ENCODE measurements at places on chromosomes 7 and 10. TPM values are rescaled to one million over a fixed set of nuclear protein-coding genes. Genes with fewer than 3 reads are reported as not detected.

Gene GBX1
- polyA plus RNA-seq = not detected

- H3K36me3 ChIP-seq = no peaks in the 10 kb centered on the region
- H3K4me3 ChIP-seq = no peak overlapping the region
- H3K27me3 ChIP-seq = no peaks in the 10 kb centered on the region
- no peak for DNase-seq
- H3K27ac ChIP-seq = no peak overlapping the region
- H3K4me1 ChIP-seq = peaks cover 2% of the 10 kb centered on the region
Observed at GRCh38 chr7:39539816-39540215, 26.4 kb upstream of the YAE1 start.

DNA sequence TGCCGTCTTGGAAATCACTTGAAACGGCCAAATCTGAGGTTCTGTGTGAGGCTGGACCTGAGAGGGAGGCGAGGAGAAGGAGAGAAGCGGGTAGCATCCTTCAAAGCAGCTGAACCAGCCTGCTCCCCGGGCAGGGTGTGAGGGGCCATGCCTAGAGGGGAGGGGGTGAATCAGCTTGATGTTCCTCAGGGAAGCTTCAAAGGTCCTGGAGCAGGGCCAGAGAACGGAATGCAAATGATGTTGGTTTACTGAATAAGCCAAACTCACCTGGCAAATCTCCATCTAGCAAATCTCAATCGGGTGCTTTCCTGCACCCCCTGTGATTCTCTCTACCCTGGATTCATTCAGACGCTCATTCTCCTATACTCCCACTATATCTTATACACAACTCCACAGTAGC, 226.9 kb downstream of the WDR11 start:
- H3K36me3 ChIP-seq = no peaks in the 10 kb centered on the region
- H3K4me1 ChIP-seq = no peaks in the 10 kb centered on the region
- no peak for DNase-seq
- no peaks in the 10 kb centered on the region for H3K27me3 ChIP-seq
- no peak overlapping the region for H3K27ac ChIP-seq

- H3K36me3 ChIP-seq = no peaks in the 10 kb centered on the region
- H3K27me3 ChIP-seq = no peaks in the 10 kb centered on the region
- no peak overlapping the region for H3K27ac ChIP-seq
- H3K4me3 ChIP-seq = no peak overlapping the region
- peaks cover 13% of the 10 kb centered on the region for H3K4me1 ChIP-seq
Observed at GRCh38 chr10:13820119-13820963, 233.6 kb downstream of the PRPF18 start.

GRCh38 chr7:144438759-144439158, 35.3 kb upstream of the NOBOX start:
- H3K4me3 ChIP-seq = no peak overlapping the region
- H3K4me1 ChIP-seq = no peaks in the 10 kb centered on the region
- no peak overlapping the region for H3K27ac ChIP-seq
- H3K36me3 ChIP-seq = no peaks in the 10 kb centered on the region
- DNase-seq = no peak

GRCh38 chr10:132804785-132805426, 19.0 kb upstream of the NKX6-2 start:
- no peak overlapping the region for H3K27ac ChIP-seq
- no peaks in the 10 kb centered on the region for H3K27me3 ChIP-seq
- no peak for DNase-seq
- peaks cover 3% of the 10 kb centered on the region for H3K4me1 ChIP-seq
- no peaks in the 10 kb centered on the region for H3K36me3 ChIP-seq

DNA sequence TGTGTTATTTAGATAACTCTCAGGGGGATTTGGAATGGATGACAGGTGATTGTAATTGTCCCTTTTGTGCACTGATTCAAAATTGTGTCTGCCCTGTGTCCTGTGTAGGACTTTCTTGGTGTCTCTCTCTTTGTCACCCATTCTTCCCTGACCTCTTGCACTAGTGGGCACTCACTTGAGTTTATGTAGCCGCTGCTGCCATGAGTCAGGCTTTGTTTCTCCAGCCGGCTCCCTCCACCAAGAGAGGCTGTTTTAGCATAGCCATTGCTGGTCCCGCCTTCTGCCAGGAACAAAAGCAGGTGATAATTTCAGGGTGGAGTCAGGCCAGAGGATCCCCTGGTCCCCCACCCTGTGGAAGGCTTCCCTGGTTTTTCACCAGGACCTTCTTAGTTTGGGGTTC, 8.4 kb downstream of the COL17A1 start:
- 0 out of 2 replicates have a peak overlapping the region, but pooled peaks have one; percentile 53 for H3K27ac ChIP-seq
- peak overlapping the region; percentile 17 for H3K4me3 ChIP-seq
- H3K36me3 ChIP-seq = no peaks in the 10 kb centered on the region
- no peak for DNase-seq
- H3K27me3 ChIP-seq = no peaks in the 10 kb centered on the region

DNA sequence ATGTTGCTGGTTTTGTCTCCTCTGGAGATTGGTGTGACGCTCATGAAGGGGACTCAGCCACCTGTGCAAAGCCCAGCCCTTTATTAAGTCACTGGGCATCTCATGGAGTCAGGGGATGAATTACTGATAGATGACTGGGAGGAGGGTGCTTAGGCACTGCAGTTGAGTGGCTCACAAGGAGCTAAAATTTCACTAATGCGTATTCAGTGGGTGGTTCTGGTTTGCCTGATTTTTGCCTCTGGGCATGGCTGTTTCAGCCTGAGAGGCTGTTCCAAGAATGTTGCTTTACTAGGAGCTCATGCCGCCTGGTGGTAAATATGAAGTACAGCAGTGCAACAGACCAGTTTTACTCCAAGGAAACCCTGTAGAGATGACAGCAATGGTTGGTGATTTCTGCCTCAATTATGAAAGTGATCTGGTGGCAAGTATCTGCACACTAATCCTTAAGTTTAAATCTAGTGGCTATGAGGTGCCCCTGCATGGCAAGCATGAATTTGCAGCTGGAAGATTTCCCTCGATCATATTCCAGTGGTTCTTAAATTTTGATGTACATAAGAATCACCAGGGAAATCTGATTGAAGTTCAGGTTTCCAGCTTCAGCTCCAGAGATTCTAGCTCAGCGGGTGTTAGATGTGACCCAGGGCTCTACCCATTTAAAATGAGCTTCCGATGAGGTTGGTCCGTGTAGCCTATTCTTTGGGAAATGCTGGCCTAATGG, 19.9 kb downstream of the ACTA2 start:
- H3K27ac ChIP-seq = no peak overlapping the region
- H3K4me3 ChIP-seq = no peak overlapping the region
- DNase-seq = peak; percentile 52
- no peaks in the 10 kb centered on the region for H3K4me1 ChIP-seq
- no peaks in the 10 kb centered on the region for H3K27me3 ChIP-seq

DNA sequence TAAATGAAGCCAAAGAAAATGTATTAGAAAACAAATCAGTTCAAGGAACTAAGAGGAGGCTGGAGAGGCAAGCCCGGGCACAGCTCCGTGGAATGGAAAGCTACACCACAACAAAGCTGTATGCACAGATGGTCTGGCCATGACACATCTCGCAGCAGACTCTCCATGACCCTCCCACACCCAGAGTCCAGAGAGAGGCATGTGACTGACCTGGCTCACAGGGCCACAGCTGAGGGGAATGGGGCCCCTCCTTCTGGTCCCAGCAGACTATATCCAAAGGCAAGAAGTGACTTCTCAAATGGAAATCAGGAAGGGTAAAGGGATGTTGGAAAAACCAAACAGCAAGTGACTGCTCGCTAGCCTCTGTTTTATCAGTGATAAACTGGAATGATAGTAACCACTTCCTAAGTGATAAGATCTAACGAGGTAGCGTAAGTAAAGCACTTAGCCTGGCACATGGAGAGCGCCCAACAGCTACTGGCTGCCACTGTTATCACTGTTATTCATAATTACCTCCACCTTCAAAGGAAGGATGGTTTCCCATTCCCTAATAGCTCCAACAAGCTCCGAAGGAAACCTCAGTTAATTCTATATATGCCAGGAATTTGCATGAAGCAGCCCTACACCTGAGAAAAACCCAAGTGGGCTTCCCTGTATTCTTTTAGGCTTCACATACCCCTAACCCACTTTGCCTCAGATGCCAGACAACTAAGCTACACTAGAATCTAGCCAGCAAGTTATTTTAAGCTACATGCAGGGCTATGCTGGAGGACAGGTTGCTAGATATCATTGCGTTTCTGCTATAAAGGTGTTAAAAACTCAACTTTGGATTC, 8.4 kb downstream of the OSBPL3 start:
- no peak for DNase-seq
- no peak overlapping the region for H3K27ac ChIP-seq
- H3K4me3 ChIP-seq = no peak overlapping the region
- no peaks in the 10 kb centered on the region for H3K36me3 ChIP-seq

Gene KLF14
- 0.02 TPM for polyA plus RNA-seq

- DNase-seq = no peak
- H3K4me3 ChIP-seq = no peak overlapping the region
- no peaks in the 10 kb centered on the region for H3K4me1 ChIP-seq
- H3K36me3 ChIP-seq = no peaks in the 10 kb centered on the region
Observed at GRCh38 chr7:96729820-96730219, 20.2 kb upstream of the SEM1 start.

Gene SHH
- not detected for polyA plus RNA-seq

Gene IKZF1
- 1.5 TPM for polyA plus RNA-seq

Gene MET
- polyA plus RNA-seq = 3.5 TPM

Gene ABLIM1
- 62.6 TPM for polyA plus RNA-seq

Gene DPYSL4
- polyA plus RNA-seq = 21.6 TPM

Gene SEMA3D
- polyA plus RNA-seq = 1.6 TPM

Gene DNAJB12
- polyA plus RNA-seq = 10.8 TPM

- H3K27ac ChIP-seq = no peak overlapping the region
- no peaks in the 10 kb centered on the region for H3K4me1 ChIP-seq
- DNase-seq = no peak
- no peaks in the 10 kb centered on the region for H3K36me3 ChIP-seq
Observed at GRCh38 chr10:79017882-79018520, 50.8 kb upstream of the ZMIZ1 start.

Gene NANOS1
- 2.3 TPM for polyA plus RNA-seq

DNA sequence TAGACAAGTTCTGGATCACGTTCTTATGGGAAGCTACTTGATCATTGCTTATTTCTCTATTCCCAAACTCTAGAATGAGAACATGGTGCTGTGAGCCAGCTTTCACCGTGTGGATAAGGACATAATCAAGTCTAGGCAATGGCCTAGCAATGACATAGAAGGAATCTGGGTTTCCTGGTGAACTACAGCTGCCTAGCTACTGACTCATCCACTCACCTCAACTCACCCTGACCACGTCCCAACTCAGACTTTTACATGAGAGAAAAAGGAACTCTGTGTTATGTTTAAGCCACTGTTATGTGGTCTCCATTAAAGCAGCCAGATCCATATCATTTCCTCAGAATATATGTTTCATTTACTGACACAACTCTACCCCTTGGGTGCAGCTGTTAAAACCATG, 18.8 kb upstream of the MET start:
- no peak for DNase-seq
- no peak overlapping the region for H3K4me3 ChIP-seq
- H3K4me1 ChIP-seq = no peaks in the 10 kb centered on the region
- H3K36me3 ChIP-seq = no peaks in the 10 kb centered on the region
- no peak overlapping the region for H3K27ac ChIP-seq

DNA sequence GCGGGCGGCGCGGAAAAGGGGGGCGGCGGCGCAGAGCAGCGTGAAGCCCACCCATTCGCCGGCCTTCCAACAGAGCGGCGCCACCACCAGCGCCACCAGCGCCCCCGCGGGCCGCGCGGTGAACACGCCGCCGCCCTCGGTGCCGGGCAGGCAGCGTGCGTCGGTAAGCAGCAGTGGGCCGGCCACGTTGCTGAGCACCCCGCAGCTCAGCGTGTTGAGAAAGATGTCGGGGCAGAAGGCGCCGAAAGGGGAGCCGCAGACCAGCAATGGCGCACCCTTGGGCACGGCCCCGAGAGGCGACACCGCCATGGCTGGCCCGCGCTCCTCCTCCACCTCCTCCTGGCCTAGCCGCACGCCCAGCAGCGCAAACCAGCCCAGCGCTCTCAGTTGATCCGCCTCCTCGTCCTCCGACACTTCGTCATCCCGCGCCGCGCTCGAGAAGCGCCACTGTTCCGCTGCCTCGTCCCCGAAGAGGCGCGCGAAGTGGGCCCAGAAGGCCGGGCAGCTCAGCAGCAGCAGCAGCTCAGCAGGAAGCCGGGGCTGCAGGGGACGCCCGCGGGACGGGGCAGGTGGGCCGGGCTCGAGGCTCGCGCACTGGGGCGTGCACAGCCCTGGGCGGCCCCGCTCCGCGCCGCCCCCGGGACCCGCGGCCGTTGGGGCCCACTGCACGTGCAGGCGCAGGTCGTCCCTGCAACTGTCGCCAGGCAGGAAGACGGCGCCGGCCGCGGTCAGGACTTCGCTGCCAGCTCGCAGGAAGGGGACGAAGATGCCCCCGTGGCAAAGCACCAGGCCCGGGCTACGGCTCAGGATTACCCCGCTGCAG, 623 bp downstream of the TYSND1 start:
- peaks cover 9% of the 10 kb centered on the region for H3K4me1 ChIP-seq
- H3K4me3 ChIP-seq = peak overlapping the region; percentile 54
- H3K27me3 ChIP-seq = no peaks in the 10 kb centered on the region

GRCh38 chr7:28466341-28466740, 54.0 kb downstream of the CREB5 start:
- no peaks in the 10 kb centered on the region for H3K36me3 ChIP-seq
- no peak overlapping the region for H3K27ac ChIP-seq
- DNase-seq = no peak
- H3K4me3 ChIP-seq = no peak overlapping the region
- H3K4me1 ChIP-seq = no peaks in the 10 kb centered on the region

DNA sequence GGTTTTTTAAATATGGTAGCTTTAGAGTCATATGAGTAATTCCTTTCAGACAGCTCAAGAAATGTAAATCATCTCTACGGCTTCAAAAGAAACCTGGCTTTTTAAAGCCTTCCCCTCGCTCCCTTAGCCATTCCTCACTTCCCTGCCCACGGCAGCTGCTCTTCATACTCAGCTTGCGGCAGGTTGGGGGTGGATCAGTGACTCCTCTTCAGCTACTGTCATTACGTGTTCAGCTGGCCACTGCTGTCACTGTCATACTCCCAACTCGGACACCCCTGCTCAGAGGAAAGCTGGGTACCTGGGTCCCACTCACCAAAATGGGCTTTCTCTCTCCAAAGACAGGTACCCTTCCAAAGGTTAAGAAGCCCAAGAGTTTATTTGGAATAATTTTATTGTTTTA, 6.6 kb downstream of the YWHAG start:
- peaks cover 3% of the 10 kb centered on the region for H3K4me1 ChIP-seq
- no peaks in the 10 kb centered on the region for H3K27me3 ChIP-seq
- no peak overlapping the region for H3K4me3 ChIP-seq
- peaks cover 8% of the 10 kb centered on the region for H3K36me3 ChIP-seq
- no peak overlapping the region for H3K27ac ChIP-seq

Gene CRYGN
- polyA plus RNA-seq = 0.98 TPM

- H3K4me3 ChIP-seq = no peak overlapping the region
- H3K27ac ChIP-seq = no peak overlapping the region
Observed at GRCh38 chr7:121160150-121161008, 168.4 kb upstream of the WNT16 start.

Gene EPDR1
- polyA plus RNA-seq = 8.2 TPM

DNA sequence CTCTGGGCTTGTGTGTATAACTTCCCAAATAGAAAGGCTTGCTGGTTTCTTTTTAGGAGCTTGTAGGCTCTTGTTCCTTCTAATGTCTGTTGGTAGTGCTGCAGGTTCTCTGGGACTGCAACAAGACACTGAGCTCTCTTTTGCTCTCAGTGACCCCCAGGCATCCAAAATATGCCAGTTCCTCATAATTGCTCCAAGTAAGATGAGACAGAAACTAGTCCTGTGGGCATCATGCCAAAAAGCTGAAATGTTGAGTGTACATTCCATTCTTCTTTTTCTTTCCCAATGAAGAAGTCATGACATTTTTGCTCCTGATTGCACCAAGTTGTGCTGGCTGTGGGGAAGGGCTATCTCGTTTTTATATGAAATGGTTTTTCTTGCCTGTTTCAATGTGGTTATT, 7.1 kb upstream of the BTBD16 start:
- H3K4me1 ChIP-seq = 0 out of 2 replicates have a peak, but pooled peaks cover 2% of the 10 kb centered on the region
- no peaks in the 10 kb centered on the region for H3K27me3 ChIP-seq
- no peaks in the 10 kb centered on the region for H3K36me3 ChIP-seq
- H3K4me3 ChIP-seq = no peak overlapping the region
- no peak for DNase-seq

Measured in H1 (cell line).